Central memory CD8-positive, alpha-beta T cell (primary cell): ENCODE measurements at places on chromosomes 1 and 21.

- DNase-seq = no peak
Observed at GRCh38 chr1:14181191-14181795, 417.2 kb upstream of the KAZN start.

- DNase-seq = no peak
Observed at GRCh38 chr1:10532362-10532761, 57.6 kb downstream of the PEX14 start.

DNA sequence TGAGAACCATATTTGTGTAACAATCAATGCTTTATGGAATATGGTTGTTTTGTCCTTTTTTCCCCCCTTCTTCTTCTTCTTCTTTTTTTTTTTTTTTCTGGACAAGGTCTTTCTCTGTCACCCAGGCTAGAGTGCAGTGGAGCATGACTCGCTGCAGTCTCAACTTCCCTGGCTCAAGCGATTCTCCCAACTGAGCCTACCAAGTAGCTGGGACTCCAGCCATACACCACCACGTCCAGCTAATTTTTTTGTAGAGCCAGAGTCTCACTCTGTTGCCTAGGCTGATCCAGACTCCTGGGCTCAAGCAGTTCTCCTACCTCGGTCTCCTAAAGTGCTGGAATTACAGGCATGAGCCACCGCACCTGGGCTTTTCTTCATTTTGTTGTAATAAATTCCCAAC lies 86.7 kb downstream of the FMN2 start:
- no peak for DNase-seq

DNA sequence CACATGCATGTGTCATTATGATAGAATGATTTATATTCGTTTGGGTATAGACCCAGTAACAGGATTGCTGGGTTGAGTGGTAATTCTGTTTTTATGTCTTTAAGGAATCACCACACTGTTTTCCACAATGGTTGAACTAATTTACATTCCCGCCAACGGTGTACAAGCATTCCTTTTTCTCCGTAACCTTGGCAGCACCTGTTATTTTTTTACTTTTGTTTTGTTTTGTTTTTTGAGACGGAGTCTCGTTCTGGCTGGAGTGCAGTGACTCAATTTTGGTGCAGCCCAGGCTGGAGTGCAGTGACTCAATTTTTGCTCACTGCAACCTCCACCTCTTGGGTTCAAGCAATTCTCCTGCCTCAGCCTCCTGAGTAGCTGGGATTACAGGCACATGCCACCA lies 8.5 kb upstream of the S100B start:
- DNase-seq = no peak

GRCh38 chr1:235018161-235018560 lies 110.5 kb downstream of the TOMM20 start:
- no peak for DNase-seq

DNA sequence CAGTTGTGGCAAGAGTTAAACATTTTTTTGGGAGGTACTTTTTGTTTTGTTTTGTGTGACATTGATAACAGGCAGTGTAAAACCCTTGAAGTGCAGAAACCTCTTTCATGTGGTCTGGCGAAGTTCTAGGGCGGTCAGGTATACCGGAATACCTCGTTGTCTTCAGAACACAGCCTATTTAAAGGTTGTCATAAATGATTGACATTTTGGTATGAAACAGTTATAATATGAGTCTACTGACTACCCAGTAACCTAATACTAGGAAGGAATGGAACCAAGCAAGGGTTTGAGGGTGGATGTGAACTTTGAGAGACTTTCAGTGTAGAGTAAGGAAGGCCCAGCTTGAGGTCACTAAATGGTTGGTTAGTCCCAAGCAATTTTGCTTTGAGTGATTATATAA lies 40.5 kb downstream of the PATJ start:
- DNase-seq = peak; percentile 56

DNA sequence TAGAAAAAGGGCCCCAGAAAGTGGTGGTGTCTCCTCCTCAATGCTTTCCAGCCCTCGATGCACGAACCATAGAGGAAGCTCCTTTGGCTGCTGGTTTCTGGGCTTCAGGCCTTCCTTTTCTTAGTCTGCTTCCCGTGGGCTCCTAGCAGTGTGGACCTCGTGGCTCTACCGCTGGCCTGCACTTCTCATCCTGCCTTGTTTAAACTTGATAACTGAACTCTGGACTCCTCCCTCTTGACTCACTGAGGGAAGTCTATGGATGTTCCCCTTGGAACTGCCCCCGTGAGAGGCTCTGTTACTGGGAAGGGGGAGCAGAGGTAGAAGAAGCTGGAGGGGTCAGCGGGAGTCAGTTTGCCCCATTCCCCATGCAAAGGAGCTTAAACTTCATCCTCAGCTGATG lies 75.3 kb upstream of the WDR26 start:
- no peak for DNase-seq

DNA sequence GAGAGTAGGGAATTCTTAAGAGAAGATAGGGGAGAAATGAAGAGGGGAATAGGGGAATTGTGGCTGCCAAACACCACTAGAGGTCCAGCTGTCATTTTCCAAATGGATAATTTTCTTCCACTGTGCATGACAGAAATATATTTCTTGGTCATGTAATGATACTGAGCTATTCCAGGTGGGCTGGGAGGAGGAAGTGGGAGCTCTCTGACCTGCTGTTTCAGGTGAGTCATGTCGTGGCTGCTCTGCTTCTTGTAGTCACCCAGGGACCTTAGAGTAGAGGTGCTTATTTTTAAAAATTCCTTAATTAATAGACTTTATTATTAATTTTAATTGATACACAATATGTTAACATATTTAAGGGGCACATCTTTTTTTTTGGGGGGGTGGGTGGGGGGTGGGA lies 11.9 kb downstream of the PDE4B start:
- DNase-seq = no peak

DNA sequence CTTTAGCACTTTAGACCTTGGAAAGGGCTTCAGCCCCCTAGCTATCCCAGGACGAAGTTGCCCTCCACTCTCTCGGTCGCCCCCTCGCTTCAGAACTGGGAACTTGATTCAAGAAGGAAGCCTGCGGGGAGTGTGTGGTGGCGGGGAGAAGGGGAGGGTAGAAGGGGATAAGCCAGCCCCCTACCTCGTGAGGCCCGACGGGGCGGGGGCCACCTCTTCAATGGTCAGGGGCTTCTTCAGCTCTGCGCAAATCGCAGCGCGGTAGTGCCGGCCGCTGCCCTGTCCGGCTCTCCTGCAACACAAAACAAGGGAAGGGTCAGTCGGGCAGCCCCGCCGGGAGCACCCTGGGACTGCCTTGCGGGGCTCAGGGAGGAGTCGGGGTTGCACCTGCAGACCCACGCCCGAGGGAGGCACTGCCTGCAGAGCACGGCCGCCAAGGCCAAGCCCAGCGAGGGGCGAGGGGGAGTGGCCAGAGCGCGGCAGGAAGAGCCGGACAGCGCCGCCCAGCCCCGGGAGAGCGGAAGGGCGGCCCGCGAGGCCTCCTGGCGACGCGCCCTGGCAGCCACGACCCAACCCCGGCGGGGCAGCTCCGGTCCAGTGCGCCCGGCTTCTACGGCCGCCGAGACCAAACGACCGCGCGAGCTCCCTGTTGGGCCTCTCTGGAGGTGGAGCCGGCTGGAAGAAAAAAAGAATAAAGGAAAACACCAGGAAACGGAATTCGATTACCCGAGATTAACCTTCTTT lies 56.2 kb upstream of the RASAL2 start:
- DNase-seq = no peak

DNA sequence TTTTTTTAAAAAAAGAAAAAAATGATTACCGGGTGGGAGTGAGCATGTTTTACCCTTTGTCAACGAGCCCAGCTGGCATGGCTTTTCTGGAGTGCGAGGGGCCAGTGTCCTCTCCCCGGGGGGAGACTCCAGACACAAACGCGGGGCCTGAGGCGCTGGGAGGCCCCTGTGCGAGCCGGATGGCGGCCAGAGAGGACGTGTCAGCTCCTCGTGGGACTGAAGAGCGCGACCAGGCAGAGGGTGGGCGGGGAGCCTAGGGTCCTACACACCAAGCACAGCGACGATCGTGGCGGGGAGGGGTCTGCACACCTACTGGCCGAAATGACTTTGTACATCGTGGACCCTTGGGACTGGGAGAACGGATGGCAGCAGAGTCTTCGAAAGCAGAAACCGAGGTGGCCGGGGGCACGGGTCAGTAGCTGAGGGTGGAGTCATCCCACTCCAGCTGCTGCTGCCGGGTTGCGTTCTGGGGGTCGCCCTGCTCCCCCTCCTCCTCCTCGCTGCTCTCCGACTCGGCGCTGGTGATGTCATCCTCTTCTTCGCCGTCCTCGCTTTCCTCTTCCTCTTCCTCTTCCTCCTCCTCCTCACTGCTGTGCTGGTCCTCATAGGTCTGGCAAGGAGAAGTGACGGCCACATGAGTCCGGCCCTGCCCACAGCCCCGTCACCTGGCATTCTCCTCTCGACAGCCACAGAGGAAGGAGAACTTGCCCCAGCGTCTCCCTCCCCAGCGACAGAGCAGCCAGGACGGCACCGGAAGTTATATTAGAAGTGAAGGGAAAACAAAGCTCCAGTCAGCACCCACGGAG lies 78.8 kb downstream of the PIK3CD start:
- no peak for DNase-seq

DNA sequence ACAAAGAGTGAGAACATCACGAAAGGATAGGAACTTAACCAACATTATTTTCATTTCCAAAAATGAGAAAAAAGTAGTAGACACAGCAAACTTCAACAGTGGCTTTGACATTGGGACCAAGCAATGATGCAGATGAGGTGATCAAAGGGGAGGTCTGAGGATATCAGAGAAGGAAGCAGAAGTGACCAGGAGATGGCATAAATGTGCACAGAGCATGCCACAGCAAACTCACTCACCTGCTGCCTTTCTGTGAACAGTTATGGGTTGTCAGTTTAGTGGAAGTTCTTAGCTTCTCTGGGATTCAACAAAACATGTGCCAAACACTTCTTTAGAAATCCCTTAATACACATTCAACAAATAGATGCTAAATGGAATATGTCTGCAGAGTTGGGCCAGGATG lies 290.1 kb downstream of the PLPP3 start:
- DNase-seq = no peak

DNA sequence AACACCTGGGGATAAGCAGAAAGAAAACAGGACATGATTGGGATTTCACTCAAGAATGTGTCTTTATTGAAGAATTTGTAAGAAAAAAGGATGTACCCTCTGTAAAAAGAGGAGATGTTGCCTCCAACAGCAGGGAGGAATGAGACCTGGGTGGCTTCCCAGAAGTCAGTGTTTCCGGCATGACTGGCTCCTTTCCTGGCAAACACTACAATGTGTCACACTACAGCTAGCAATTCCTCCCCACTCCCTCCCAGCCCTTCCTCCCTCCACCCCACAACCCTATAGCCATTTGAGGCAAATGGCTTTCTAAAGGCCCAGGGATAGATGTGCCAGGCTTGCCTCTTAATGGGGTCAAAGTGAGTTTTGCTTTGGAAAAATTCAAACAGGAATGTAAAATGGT lies 11.5 kb upstream of the COL8A2 start:
- DNase-seq = no peak

- DNase-seq = no peak
Observed at GRCh38 chr1:114154146-114154962, 685 bp upstream of the SYT6 start.

- no peak for DNase-seq
Observed at GRCh38 chr21:41247561-41248545, 68.7 kb upstream of the FAM3B start.

DNA sequence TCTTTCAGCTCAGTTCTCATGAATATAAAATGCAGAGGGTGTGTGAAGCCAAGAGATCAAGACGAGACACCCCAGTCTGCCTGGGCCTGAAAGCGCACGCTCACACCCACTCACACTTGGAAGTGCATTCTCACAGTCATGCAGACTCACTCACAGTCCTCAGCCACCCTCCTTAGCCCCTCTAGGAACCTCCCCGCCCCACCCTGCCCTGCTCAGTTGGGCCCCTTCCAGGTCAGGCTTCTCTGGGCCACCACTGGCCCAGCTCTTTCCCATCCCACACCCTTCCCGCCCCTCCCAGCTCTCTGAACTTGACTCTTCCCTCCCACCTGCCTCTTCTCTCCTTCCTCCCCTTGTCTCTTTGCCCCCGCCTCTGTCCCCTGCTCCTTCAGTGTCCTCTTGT lies 93.8 kb downstream of the EPHB2 start:
- DNase-seq = no peak

DNA sequence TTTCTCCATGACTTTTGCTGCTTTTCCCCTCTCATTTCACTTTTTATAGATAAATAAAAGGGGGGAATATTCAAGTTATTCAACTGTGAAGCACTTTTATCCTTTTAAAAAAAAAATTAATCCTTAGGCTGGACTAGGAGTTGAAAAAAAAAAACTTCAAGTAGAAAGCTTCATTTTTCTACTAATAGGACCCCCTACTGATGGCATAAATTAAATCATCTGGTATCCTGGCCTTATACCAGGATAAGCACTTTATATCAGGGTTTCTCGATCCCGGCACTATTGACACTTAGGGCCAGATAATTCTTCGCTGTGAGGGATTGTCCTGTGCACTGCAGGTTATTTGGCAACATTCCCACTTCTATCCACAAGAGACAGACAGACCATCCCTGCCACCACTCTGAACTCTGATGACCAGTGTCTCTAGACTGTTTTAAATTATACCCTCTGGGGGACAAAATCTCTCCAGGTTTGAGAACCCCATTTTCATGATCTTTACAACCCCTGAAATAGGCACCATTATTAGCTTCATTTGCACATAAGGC lies 17.6 kb downstream of the USP33 start:
- DNase-seq = no peak

DNA sequence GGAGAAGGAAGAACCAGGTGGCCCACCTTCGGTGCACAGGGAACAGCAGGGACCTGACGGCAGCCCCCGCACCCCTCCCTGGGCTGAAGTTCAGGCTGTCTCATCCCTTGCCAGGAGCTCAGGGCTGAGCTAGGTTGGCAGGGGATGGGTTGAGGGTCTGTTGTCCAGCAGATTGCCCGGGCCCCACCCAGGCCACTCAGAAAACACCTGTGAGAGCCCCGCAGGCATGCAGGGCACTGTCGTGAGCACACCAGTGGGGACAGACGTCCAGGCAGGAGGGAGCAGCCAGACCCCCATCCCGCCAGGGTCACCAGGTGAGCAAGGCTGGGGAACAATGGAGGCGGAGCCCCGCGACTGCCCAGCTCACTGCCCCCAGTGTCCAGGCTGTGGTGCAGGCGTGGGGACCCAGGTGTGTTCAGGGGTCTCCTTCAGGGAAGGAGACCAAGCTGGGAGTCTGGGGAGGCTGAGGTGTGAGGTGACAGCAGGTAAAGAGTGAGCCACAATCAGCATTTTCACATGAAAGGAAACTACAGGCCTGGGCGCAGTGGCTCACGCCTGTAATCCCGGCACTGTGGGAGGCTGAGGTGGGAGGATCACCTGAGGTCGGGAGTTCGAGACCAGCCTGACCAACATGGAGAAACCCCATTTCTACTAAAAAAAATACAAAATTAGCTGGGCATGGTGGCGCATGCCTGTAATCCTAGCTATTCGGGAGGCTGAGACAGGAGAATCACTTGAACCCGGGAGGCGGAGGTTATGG lies 9.4 kb upstream of the SAMD11 start:
- no peak for DNase-seq

- DNase-seq = no peak
Observed at GRCh38 chr1:103371234-103371633, 154.3 kb upstream of the RNPC3 start.

DNA sequence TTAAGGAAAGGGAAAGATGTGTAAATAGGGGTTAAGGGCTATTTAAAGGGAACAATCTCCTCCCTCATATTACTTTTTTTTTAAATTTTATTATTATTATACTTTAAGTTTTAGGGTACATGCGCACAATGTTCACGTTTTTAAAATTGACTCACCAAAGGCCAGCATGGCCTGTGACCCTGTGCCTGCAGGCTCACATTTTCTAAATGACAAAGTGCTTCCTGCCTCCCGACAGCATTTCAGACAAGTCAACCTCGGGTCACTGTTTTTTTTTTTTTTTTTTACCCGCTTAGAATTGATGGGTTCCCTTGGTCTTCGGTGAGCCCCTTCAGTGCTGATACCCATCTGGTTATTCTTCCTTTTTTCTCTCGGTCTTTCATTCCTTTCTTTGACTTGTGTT lies 70.4 kb upstream of the SCAF4 start:
- DNase-seq = no peak
